ENCODE measurements at places on chromosomes 13 and 19.

DNA sequence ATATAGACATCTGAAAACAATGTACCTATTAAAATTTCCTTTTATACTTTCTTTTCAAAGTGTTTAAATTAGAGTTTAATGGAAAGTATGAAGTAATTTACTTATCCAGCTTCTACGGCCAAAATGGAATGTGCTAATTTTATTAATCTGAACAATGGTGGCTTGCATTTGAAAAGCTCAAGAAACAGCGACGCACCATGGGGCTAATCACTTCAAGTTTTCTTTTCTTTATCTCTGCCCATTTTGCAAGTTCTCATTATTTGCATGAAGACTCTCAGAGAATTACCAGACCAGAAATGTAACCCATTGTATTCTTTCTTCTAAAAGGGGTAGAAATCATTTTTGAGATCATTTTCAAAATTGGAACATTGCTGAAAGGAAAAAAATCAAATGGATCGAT lies 204.0 kb upstream of the STARD13 start:
- DNase-seq = no peak

DNA sequence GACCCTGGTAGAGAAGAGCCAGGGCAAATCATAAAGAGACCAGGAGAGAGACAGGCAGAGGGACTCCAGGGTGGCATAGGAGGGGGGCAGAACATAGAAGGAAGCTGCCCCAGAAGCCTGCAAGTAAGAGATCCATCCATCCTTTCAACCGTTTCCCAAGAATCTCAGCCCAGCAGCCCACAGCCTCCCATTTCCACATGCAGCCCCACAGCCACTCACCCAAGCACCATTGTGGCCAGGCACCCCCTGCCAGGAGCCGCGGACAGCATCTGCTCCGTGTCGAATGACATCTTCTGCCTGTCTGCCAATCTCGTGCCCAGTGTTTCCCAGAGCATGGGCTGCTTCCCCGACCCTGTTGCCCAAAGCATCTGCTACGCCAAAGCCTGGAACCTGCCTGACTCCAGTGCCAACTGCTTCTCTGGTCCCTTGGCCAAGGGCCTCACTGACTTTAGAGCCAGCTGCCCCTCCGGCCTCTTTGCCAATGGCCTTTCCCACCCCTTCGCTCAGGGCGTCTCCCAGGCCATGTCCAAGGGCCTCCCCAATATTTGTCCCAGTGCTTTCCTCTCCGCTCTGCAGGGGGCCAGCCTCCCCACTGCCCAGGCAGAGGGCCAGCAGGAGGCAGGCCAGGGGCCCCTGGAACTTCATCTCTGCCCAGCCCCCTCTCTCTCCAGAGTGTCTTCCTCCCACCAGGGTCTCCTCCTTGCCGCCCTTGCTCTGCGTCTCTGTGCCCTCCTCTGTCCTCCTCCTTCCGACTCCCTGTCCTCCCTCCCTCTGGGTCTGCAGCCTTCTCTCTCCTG lies 420 bp downstream of the DMKN start:
- no peak for DNase-seq

GRCh38 chr13:21531455-21531854 lies 72.4 kb upstream of the ZDHHC20 start:
- no peak for DNase-seq

DNA sequence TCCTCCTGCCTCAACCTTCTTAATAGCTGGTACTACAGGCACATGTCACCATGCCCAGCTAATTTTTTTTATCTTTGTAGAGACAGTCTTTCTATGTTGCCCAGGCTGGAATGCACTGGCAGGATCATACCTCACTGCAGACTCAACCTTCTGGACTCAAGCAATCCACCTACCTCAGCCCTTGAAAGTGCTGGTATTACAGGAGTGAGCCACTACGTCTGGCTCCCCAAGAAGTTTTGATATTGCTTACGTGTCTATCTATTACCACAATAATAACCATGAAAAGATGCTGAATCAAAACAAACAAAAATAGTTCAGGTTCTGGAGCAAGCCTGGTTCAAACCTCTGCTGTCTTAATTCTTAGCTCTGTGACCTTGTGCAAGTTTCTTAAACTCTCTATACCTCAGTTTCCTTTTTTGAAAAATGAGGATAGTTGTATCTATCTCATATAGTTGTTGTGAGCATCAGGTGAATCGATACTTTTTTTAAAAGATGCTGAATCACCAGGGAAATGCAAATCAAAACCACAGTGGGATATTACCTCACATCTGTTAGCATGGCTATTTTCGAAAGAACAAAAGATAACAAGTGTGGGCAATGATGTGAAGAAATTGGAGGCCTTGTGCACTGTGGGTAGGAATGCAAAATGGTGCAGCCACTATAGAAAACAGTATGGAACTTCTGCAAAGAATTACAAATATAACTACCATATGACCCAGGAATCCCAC lies 19.0 kb upstream of the LEUTX start:
- DNase-seq = no peak

DNA sequence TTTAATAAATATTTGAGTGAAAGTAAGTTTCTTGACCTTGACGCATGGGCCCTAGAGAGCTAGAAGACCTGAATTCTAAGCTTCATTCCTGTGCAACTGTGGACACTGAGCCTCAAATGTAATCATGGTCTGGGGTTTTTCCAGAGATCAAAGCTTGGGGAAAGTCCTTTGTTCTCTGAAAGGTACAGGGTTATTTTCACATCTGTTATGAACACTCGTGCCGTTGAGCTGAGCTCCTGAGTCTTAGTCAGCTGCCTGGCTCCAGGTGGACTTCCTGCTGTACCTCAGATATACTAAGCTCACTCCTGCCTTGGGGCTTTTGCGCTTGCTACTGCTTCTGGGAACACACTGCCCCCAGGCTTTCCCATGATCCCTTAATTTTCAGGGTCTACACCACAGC lies 7.5 kb upstream of the ZBTB32 start:
- no peak for DNase-seq

DNA sequence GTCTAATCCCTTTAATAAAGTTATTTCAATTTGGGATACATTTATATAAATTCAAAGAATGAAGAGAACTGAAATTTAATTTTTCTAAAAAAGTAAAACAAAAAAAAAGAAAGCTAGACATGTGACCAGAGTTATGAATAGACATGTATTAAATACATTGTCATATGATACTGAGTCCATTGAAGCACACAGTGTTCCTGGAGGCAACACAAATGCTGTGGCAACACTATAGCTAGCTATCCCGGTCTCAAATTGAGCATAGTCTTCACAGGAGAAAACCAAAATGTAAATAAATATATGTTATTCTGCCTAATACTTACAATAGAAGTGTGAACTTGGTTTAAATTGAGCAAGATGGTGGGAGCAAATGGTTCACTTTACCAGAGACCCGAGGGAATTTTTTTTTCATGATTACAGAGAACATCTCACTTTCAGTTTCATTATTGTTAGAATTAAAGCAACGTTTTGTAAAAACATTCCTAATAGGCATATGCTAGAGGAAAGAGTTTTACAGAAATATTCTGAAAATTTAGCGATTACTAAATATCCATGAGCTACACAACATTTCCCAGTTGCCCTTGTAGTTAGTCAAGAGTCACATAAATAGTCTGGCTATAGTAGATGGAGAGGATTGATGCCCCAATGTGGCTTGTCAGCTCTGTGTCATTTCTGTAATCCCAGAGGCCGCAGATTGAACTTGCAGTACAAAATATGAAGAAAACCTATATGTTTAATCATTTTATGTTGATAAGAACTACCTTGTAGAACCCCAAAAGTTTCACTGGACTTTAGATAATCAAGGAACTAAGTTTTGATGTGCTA lies 775.7 kb upstream of the SPRY2 start:
- DNase-seq = no peak

DNA sequence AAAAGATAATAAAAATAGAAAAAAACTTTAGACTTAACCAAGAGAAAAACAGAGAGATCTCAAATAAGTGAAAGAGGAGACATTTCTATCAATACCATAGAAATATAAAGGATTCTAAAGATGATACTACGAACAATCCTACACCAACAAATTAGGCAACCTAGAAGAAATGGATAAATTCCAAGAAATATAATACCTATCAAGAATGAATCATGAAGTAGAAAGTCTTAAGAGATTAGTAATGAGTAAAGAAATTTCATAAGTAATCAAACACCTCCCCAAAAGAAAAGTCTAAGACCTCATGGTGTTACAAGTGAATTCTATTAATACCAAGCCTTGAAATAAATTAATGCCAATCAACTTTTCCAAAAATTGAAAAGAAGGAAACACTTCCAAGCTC lies 1584.5 kb upstream of the MIR17HG start:
- DNase-seq = no peak

- DNase-seq = no peak
These were observed 18.2 kb downstream of the CEBPG start for GRCh38 chr19:33391631-33392249.

- no peak for DNase-seq
These were observed 326.0 kb downstream of the GPC6 start for GRCh38 chr13:93552596-93552995.

DNA sequence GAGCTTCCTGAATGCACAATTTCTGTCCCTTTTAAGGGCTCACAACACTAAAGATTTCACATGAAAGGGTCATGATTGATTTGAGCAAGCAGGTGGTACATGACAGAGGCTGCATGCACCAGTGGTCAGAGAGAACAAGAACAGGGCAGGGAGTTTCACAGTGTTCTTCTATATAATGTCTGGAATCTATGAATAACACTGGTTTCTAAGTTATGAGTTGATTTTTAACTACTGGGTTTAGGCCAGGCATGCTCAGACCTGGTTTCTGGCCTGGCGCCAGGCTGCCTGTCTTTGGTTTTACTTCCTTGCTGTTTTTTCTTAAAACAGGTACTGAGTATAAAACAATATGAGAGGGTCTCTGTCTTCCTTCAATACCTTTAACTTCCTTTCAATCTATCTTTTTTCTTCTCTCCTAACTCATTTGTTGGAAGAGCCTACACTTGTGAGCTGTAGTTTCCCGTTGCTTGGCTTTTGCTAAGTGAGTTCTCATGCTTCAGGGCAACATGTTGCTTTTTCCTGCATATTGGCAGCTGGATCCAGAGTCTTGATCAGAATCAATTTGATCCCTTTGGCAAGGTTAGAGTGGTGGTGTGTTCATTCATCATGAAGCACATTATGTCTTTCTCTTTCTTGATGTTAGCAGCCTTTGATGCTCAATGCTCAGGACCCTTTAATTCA lies 38.5 kb upstream of the FGF14 start:
- DNase-seq = no peak

GRCh38 chr19:29887442-29887855 lies 54.6 kb upstream of the URI1 start:
- DNase-seq = no peak

DNA sequence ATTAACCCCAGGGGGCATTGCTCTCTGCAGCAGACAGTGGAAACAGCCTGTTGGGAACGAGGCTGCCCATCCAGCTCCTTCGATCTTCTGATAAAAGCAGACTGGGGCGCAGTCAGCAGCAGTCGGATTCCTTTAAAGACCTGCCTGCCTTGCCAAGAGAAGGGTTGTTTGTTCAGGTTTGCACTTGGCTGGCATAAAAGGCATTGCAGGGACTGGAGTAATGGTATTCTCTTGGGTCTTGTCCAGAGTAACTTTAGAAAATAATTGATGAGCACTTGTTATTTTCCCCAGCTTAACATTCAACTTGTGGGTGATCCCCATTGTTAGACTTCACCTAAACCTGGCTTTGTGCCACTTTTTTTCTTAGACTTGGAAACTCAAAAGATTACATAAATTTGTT lies 67.3 kb upstream of the SLC10A2 start:
- no peak for DNase-seq

DNA sequence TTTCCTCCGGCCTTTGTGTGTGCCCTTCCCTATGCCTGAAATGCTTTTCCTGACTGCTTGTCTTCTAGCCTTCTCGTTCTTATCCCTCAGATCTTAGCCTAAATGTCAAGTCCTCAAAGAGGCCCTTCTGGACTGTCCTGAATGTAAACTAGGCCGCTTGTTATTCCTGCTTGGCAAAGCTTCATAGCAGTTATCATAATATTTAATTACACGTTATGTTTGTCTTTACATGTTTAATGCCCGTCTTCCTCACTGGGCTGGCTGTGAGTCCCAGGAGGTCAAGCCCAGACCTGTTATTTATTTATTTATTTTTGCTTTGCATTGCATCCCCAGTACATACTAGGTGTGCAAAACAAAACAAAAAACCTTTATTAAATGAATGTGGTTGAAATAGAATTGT lies 62.7 kb downstream of the SIPA1L3 start:
- DNase-seq = no peak

DNA sequence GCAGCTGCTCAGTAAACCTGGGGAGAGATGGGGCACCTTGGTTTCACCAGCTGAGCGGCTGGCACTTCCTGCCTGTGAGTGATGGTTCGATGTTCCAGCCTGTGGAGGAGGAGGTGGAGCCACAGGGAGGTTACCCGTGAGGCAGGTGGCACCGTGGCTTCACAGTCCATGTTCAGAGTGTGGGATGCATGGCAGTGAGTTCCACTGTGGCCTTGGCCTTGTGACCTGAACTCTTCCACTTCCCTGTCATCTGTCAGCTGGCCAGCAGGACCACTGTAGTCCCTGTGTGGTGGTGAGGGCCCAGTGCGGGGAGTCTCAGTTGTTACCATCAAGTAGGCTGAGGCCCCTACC lies 16.9 kb downstream of the SMARCA4 start:
- no peak for DNase-seq

Measured in midbrain (tissue), 1 donor.